Left renal cortex interstitium (tissue), 4 donors: ENCODE measurements at places on chromosomes 5 and 9.

DNA sequence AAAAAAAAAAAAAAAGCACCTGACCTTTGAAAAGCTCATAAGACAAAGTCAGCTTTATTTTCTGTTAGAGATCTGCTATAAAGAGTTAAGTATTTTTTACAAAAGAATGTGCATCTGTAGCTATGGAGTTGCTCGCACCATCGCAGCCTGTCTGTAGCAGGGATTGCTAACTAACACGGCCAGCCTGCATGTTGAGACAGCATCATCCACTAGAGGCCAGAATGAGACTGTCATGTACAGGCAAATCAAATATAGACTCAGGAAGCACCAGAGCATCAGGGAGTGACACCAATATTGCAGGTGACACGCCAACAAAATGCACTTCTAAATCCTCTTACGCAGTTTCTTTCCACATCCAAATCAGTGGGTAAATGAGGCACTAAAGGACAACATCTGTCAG, 136.3 kb upstream of the RASEF start:
- no peak for DNase-seq

GRCh38 chr5:103458497-103459040, 104.0 kb downstream of the NUDT12 start:
- DNase-seq: no peak

DNA sequence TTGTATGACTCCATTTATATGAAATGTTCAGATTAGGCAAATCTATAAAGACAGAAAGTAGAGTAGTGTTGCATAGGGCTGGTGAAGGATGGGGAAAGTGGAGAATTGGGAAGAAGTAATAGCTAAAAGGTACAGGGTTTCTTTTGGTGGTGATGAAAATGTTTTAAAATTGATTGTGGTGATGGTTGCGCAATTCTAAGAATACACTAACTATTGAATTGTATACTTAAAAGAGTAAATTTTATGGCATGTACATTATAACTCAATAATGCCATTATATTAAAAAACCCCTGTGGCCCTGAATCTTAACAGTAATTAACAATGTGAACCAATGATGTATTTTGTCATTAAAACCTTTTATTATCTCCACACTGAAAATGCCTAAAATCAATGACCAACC, 20.4 kb upstream of the DMAC1 start:
- no peak for DNase-seq

DNA sequence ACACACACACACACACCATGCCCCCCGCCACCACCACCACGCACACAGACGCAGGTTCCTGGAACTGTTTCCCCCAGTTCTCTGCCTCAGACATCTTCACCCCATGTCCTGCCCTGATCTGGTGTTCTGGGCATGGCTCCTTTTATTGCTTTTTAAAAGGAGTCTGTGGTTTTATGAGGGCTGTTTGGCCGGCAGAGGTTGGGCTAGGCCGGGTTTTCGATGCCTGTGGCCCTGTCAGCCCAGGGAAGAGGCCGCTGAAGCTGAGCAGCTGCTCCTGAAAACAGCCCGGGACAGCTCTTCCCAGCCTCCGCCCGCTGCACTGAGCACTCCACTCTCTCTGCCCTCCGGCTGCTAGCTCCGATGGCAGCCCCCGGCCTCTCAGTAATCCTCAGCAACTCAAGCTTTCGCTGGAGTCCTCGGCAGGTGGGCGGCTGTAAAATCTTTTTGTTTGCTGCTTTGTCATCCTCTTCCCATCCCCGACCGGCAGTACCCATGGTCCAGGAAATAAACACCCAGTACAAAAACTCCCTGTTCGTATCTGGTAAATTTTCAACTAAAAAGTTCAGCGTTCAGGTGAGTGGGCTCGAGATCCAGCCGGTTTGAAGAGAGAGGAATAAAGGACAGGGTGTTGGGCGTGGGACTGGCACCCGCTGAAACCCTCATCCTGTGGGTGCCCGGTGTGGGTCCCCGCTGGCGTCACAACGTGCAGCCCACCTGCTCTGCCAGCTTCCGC, 103.0 kb upstream of the ERCC6L2 start:
- DNase-seq: no peak

DNA sequence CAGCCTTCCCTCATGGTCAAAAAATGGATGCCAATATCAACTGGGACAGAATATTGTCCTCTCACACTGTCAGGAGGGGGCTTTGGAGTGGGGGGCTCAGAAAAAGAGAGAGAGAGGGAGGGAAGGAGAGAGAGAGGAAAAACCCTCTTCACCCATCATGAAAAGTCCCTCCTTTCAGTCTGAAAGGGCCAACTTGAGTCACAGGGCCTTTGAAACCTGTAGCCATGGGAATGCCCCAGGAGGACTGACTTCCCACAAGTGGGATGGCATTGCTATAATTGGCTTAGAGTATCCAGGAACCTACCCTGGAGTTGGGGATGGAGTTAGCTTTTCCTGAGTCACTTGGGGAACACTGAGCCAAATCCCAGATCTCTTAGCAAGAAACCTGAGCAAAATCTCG, 41.2 kb downstream of the DNAJC21 start:
- no peak for DNase-seq

DNA sequence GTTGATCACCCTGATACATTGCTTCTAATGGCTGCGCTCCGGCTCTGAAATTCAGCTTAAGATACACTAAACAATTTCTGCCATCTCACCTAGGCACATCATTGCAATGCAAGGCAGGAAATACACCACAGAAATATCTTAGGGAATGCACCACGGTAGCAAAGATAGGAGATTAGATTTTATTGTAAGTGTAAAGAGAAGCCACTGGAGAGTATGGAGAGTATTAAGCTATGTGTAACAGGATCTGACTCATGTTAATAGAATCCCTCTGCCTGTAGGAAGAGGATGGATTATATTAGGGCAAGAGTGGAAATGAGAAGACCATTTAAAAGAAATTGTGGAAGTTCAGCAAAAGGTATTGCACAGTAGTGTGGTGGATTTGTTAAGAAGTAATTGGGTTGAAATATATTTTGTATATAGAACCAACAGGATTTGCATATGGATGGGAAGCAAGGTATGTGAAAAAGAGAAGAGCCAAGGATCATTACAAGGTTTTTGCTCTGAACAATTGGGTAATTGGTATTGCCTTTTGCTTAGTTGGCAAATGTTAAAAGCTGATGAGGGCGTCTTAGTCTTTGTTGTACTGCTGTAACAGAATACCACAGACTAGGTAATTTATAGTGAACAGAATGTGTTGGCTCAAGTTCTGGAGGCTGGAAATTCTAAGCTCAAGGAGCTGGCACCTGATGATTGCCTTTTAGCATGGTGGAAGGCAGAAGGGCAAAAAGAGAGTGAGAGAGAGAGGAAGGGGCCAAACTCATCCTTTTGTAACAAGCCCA, 636.1 kb downstream of the PSAT1 start:
- DNase-seq: no peak

- no peak for DNase-seq
Observed at GRCh38 chr9:79809931-79810330, 238.2 kb downstream of the TLE4 start.

- DNase-seq: no peak
Observed at GRCh38 chr5:133947431-133947841, 21.0 kb downstream of the C5orf15 start.

DNA sequence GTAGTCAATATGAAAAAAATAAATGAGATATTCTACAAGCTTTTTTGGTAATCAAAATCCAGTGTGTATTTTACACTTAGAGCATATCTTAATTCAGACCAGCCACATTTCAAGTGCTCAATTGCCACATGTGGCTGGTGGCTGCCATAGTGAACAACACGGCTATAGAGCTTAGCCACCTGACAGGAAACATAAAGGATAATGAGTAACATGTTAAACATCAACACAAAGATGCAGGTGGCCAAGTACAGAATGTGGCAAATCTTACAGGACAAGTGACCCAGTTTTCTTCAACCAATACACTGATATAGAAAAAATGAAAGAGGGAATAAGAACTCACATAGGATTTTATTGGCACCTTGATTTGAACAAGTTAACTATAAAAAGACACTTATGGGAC, 61.4 kb downstream of the KIF24 start:
- DNase-seq: no peak

GRCh38 chr5:39721394-39721793, 296.6 kb upstream of the DAB2 start:
- DNase-seq: no peak

- no peak for DNase-seq
Observed at GRCh38 chr5:157222506-157223230, 42.0 kb downstream of the ITK start.

DNA sequence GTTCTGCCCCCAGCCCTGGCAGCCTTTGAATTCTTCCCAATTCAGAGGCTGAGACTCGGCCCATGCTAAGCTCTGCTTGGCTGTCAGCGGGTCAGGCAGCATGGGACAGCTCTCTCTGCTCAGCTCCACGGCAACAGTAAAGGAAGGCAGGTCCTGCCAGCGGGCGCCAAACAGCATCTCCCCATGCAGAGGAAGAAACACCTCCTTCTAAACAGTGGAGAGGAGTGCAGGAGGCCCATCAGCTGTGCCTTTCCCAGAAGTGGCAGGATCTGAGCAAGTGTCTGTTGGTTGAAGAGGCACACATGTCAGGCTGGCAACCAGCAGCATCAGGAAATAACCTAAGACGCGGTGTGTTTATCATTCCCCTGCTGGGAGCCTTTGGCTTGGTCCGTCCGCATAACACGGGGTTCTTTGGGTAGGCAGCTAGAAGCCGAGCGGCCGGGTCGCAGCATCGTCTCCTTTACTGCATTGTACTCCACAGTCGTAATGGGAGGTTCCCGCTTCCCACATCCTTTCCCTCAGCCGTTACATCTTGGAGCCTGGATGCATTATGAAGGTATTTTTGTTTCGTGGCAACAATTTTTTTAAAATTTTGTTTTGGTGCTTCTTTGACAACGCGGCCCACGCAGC, 42.7 kb upstream of the NCS1 start:
- DNase-seq: no peak

DNA sequence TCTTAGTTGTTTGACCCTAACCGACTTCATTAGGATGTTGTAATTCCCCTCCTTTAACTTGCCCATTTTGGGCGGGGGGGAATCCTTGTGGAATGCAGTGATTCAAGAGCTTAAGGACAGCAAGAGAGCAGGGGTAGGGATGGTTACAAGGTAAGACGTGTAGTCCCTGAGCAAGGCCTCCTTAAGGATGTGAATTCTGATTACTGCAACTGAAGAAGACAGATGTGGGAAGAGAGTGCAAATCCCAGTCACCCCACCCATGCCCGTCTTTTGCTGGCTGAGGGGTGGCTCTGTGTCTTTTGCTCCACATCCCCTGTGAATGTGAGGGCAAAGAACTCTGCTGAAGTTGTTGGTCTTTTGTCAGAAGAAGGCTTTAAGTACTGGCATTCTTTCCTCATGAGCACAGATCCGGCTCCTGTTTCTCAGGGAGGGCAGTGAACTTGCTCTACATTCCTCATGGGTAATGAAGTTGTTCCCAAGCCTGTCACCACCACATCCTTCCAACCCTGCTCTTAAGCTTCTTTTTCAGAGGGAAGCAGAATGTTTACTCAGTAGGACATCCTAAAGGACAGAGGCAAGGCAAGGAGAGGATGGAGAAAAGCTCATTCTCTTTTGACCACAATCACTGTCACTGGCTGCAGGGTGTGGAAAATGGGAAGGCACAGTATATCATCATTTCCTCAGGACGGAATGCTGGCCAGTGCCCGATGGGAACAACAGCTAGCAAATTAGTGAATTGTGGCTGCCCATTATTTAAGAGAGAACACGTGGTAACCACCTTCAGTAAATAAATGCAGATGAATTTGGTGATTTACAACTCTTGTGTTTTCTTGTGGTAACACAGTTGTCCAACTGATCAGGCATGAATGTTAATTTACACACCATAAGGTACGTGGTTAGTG, 61.5 kb downstream of the RAI14 start:
- DNase-seq: peak; percentile 54

- DNase-seq: no peak
Observed at GRCh38 chr5:173020643-173021042, 35.5 kb upstream of the CREBRF start.

DNA sequence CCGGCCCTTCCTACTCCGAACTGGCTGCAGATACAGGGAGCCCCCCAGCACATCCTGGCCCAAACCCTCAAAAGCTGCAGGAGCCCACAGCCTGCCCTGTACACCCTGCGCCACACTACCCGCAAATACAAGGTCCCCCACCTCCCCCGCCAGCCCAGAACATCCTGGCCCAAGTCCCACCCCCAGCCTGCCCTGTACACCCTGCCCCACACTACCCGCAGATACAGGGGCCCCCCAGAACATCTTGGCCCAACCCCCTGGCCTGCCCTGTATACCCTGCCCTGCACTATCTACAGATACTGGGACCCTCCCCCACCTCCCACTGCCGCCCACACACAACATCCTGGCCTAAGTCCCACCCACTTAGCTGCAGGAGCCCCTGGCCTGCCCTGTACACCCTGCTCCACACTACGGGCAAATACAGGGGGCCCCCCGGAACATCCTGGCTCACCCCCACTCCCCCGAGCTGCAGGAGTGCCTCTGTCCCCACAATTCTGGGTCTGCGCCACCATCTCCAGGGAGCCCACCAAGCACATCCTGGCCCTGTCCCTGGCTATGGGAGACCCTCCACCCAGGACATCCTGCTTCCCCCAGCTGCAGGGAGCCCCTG, 8.3 kb downstream of the LPCAT1 start:
- DNase-seq: no peak
